Fibroblast of skin of left quadriceps (primary cell): ENCODE measurements at places on chromosomes 12 and 14.

DNA sequence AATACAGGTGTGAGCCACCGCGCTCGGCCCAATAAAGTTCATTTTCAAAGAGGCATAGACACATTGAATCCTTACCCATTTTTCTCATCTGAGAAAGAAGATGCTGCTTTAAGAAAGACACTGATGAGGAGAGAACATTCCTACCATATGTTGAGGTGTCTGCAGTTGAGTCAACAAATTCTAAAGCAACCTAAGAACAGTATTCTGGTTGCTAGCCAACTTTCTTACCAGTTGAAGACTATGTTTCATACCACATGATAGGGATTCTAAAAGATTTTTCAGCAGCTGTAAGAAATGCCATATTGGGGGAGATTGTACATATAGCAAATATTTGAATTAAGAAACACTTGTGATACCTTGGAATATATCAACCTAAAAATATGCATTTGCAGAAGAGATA lies 160.1 kb downstream of the SRGAP1 start:
- DNase-seq, result peak; percentile 73

DNA sequence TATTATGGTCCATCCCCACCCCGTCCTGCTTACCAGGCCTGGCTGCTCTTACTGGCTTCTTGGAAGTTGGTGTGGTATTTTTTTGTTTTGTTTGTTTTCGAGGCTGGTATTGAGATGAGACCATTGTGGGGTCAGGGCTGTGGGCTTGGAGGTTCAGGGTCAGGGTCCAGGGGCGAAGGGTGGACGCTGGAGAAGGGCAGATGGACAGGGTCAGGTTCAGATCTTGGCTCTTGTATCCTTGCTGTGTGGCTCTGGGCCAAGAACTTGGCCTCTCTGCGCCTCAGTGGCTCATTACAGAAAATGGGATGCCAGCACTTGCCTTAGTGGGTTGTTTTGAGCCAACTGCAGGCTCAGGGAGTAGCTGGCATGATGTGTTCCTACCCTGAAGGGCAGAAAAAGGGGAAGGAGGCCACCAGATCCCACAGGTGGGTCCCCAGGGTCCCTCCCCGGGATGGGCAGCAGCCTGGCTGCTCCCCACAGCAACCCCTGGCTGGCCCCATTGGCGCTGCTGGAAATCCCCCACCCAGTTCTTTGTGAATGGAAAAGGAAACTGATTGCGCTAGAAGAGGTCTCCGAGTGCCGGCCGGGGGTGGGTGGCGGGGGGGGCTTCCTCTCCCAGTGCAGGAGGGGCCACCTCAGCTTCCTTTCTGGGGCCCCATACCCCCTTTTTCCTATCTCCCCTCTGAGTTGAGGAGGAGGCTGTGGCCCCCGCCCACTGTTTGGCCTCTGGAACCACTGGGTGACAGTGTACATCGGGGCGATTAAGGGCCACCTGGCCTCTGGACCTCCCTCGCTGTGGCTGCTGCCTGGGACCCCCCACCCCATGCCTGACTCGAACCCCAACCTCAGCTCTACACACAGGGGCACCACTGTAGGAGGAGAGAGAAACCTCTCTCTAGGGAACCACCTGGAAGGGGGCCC lies 25.0 kb downstream of the SH2B3 start:
- no peak for DNase-seq

GRCh38 chr12:57272337-57273151 lies 21.6 kb upstream of the STAC3 start:
- DNase-seq, result no peak

GRCh38 chr12:55037351-55037987 lies 17.7 kb downstream of the NEUROD4 start:
- no peak for DNase-seq

- no peak for DNase-seq
Observed at GRCh38 chr12:13900718-13901117, 80.7 kb downstream of the GRIN2B start.

- DNase-seq, result no peak
Observed at GRCh38 chr12:121579981-121580868, 598 bp downstream of the KDM2B start.

- DNase-seq, result no peak
Observed at GRCh38 chr14:24159777-24160498, 1.1 kb upstream of the IRF9 start.

DNA sequence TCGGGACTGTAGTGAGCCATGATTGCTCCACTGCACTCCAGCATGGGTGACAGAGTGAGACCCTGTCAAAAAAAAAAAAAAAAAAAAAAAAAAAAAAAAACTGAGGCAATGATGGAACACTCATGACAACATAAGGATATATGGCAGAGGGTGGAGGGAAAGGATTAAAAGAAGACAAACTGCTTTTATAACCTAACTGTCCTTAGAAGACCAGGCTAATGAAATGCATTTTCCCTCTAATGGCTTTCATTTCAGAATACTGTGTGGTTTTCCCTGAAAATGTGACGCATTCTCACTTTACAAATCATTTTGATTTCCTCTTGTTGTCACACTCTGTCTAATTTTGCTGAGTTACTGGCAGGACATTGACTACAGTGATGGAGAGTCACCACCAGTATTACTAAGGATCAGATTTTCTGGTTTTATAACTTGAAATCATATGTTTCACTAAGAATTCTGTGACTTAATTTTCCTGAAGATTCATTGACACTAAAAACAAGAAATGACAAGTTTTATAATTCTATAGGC lies 137.6 kb upstream of the SSTR1 start:
- no peak for DNase-seq

DNA sequence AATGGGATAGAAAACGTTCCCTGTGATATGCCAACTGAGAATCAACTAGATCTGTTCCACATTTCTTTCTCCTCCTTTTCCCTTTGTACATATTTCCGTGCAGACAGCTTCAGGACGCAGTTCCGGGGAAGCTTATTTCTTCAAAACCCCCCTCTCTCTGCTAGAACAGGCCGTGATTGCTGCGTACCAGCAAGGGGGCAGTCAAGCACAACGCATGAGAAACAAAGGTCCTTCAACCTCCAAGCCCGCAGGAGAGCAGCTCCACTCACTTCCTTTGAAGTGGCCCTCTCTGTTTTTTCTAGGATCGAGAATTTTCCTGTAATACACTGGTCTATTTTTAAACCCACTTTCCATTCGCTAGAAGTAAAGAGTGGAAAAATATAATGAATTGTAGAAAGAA lies 80.8 kb downstream of the ZNF664 start:
- DNase-seq, result peak; percentile 59

DNA sequence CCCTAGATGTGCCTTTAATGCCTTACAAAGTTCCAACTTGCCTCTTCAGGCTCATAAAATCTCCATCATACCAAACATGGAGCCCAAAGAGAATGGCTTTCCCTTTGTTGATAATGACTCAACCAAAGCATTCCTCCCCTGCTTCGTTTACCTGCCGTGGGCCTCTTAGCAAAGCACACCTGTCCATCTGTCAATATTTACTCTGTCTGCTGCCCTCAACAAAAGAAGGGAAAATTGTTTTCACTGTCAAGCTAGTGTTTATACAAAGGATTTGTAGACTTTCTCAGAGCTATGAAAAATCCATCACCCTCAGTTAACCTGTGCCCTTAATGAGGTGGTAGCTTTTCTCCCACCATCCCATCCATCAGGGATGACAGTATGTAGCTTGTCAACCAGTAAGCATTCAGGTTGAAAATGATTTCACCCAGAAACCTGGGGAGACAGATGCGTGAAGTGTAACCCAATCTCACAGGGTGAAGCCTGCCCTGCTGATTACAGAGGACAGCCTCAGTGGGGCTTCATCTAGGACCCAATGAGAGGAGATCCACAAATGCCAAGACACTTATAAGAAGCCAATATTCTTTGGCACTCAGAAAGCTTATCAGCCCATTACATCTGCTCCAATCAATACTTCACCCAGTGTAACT lies 278.1 kb downstream of the NUAK1 start:
- no peak for DNase-seq

GRCh38 chr12:91074154-91074709 lies 16.4 kb upstream of the KERA start:
- DNase-seq, result no peak

GRCh38 chr14:91402348-91402747 lies 15.3 kb downstream of the CCDC88C start:
- no peak for DNase-seq

GRCh38 chr12:55940065-55940732 lies 9.2 kb downstream of the DGKA start:
- DNase-seq, result no peak

DNA sequence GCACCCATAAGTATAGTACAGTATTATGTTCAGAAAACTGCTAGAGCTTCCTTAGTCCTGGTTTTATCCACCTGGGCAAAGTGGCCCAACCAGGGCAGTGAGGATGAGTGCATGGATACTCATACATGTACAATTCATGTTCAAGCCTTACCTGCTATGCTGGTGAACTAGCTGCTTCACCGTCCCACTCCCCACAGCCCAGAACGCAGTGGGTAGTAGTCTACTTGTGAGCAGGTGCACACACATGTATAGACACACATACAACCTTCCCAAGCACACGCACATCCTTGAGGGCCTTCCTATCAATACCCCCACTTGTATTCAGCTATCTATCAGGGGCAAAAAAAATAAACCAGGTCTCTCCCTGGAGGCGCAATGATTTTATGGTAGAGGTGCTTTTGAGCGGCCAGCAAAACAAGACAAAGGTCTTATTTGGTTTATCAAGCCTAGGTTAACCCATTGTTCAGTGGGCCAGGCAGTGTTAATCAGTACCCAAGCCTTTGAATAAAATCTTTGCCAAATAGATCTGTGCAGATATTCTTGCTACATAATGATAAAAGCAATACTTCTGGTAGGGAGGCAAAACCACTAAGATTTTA lies 69.8 kb downstream of the ZFP36L1 start:
- no peak for DNase-seq

DNA sequence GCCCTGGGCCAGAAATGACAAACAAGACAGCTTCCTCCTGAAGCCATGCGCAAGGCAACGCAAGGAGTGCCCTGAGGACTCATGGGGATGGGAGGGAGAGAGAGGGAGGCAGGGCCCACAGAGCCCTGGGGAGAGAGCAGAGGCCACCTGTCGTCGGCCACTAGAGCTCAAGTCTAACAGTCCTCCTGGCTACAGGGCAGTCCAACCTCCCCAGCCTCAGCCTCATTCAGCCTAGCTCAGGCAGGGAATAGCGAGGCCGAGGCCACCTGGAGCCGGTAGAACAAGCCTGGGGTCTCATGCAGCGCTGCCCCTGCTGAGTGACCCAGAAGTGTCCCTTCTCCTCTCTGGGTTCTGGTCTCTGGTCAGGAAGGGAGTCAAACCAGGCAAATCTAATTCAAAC lies 69.5 kb downstream of the BCL11B start:
- no peak for DNase-seq
